ENCODE measurements at places on chromosomes 2 and 18.

GRCh38 chr18:6954501-6954900 is 163.1 kb downstream of the LAMA1 start:
- no peak for DNase-seq

GRCh38 chr2:18282026-18282425 is 278.4 kb downstream of the RDH14 start:
- no peak for DNase-seq

GRCh38 chr2:69436938-69437750 is at the start of gene NFU1:
Gene NFU1 (minus strand): TSS chr2:69437435. CDS start chr2:69437422, 13 bp downstream.
- peak; percentile 97 for DNase-seq

DNA sequence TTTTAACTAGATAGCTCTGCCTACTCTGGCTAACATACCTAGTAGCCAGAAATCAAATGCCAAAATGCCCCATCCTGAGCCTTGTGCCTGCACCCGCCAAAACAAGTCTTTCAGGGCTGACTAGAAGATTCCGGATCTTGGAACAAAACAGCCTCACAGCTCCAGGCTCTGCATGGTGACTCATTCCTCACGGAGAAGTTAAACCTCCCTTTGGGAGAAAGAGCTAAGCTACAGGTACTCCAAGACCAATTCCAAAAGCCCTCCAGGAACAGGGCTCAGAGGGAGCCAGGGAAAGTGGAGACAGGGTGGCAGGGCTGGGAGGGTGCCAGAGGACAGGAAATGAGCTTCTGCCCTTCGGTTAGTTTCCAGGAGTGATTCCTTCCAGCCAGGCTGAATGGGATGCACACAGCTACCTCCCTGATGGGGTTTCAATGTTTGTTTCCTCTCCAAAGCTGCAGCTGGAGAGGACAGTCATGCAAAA is 295.6 kb downstream of the TNS1 start:
- no peak for DNase-seq
